Upper lobe of left lung (tissue), 6 donors: ENCODE measurements at places on chromosomes 5 and 9.

GRCh38 chr9:21935631-21936030 lies 58.6 kb downstream of the CDKN2A start:
- no peak for DNase-seq

DNA sequence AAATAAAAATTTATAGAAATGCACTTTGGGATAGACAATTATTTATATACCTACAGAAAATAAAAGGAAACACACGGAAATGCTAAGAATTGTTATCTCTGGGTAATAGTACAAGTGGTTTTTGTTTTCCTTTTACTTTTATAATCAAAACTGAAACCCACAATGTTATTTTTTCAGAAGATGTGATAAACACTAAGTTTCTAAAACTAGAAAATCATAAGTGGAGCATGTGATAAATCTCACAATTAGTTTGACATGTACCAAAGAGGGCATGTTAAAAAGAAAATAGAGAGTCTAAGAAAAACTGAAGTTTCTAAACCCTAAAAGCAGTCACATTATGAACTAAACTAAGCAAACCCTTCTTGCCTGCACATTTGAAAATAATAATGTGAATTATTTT lies 61.1 kb downstream of the OXCT1 start:
- DNase-seq, result no peak

DNA sequence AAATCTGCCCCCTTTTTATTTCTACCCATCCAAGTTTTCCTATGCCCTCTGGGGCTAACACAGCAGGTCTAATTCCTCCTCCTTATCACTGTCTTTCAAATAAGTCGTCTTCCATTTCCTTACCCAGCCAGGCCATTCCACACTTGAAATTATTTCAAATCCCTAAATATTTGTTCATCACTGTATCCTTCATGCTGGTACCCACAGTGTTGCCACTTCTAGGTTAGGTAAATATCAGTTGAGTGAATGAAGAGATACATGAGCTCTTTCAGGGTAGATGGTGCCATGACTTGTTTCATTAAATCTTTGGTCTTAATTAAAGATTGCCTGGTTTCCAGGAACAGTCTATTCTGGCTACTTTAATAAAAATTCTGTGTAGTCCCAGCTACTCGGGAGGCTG lies 35.6 kb upstream of the ADRA1B start:
- no peak for DNase-seq

DNA sequence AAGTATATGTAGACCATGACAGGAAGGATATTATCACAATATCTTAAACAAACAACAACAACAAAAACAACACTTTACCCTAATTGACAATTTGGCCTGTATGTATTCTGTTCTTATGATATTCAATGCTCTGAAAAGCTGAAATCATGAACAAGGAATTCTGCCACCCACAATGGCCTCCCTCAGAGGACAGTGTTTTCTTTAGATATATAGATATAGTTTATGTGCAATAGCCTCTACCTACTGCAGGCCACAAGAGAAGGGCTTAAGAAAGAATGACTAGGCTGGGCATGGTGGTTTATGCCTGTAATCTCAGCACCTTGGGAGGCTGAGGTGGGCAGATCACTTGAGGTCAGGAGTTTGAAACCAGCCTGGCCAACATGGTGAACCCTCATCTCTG lies 104.8 kb downstream of the STARD4 start:
- DNase-seq, result no peak

GRCh38 chr9:106039151-106039935 lies 345.0 kb downstream of the TMEM38B start:
- no peak for DNase-seq

GRCh38 chr5:56323505-56323904 lies 90.4 kb upstream of the ANKRD55 start:
- DNase-seq, result no peak

GRCh38 chr9:81819859-81820546 lies 108.2 kb upstream of the SPATA31D4 start:
- no peak for DNase-seq

DNA sequence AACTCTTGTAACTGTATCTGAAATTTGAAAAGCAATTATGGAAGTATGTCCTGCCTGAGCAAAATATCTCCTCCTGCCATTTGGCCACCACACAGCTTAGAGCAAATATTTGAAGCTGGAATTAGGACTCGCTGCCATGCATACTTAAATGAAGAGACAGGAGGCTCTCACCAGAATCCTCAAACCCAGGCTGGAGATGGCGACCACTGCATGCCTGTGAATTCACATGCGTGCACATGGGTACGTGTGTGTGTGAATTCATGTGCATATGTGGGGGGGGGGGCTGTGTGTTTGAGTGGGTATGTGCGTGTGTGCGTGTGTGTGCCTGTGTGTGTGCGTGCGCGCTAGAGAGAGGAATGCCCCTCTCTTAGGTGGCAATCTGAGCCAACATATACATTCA lies 84.1 kb upstream of the IRX1 start:
- no peak for DNase-seq

DNA sequence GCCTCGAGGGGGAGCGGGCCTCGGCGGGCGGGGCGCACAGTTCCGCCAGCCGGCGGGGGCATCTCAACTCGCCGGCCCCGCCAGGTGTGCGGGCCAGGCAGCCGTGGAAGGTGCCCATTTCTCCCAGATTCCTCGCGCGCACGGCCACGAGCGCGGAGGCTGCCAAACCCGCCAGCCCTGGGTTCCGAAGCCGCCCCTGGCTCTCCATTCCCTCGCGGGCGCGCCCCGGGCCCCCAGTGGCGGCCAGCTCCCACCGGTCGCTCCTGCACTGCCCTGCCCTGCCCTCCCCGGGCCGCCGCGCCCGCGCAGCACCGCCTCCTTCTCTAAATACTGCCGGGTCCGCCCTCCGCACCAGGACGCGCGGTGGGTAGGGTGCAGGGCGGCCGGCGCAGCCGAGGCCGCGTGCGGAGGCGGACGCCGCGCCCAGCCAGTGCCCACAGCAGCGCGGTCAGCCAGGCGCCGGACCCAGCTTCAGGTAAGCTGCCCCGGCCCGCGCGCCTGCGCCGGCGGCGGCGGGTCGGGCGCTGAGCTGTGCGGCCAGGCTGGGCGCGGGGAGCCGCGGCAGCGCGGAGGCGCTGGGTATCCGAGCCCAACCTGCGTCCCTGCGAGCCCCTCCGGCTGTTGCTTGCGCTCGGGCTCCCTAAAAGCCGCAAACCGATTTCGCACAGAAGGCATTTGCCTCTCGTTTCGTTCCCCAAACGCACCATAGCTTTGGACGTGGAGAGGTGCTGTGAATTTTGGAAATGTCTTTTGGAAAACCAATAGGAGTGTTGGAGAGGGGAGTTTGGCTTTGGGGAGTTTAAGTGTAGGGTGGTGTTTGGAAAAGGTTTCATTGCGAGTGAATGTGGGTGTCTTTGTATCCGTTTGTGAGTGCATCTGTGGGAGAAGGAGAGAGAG lies at the start of gene TMEM171:
Gene TMEM171 (plus strand): TSS at position 354 of the 897 bp plus-strand sequence. CDS start 2,799 bp downstream, outside the sequence.
- peak; percentile 46 for DNase-seq

- no peak for DNase-seq
These were observed 60.3 kb upstream of the NEK6 start for GRCh38 chr9:124197177-124198095.

GRCh38 chr5:57219386-57219785 lies 45.5 kb downstream of the GPBP1 start:
- DNase-seq, result no peak
